ENCODE measurements at places on chromosomes 5 and 9. TPM values are rescaled to one million over a fixed set of nuclear protein-coding genes. Genes with fewer than 3 reads are reported as not detected.

DNA sequence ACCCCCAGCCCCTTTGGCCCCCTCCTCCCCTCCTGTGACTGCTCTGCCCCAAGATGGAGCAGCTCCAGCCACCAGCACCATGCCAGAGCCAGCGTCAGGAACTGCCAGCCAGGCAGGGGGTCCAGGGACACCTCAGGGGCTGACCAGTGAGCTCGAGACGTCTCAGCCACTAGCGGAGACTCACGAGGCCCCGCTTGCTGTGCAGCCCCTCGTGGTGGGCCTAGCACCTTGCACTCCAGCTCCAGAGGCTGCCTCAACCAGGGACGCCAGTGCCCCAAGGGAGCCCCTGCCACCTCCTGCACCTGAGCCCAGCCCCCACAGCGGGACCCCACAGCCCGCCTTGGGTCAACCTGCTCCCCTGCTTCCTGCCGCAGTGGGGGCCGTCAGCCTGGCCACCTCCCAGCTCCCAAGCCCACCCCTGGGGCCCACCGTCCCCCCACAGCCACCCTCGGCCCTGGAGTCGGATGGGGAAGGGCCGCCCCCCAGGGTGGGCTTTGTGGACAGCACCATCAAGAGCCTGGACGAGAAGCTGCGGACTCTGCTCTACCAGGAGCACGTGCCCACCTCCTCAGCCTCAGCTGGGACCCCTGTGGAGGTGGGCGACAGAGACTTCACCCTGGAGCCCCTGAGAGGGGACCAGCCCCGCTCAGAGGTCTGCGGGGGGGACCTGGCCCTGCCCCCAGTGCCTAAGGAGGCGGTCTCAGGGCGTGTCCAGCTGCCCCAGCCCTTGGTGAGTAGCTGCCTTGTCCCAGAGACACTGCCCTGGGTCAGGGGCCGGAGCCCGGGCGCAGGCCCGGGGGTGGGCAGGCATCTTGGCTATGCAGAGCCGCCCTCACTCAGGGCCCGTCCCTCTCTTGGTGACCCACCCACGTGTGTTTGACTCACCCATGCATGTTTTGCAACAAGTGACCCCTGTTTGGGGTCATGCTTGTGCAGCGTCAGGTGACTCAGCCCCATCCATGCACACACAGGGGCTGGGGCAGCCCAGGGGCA lies 105.2 kb downstream of the WNK2 start:
- no peak for DNase-seq

GRCh38 chr9:126366366-126367011 lies 39.9 kb downstream of the MVB12B start:
- DNase-seq = no peak

SCGB3A1 gene
- not detected for total RNA-seq

DNA sequence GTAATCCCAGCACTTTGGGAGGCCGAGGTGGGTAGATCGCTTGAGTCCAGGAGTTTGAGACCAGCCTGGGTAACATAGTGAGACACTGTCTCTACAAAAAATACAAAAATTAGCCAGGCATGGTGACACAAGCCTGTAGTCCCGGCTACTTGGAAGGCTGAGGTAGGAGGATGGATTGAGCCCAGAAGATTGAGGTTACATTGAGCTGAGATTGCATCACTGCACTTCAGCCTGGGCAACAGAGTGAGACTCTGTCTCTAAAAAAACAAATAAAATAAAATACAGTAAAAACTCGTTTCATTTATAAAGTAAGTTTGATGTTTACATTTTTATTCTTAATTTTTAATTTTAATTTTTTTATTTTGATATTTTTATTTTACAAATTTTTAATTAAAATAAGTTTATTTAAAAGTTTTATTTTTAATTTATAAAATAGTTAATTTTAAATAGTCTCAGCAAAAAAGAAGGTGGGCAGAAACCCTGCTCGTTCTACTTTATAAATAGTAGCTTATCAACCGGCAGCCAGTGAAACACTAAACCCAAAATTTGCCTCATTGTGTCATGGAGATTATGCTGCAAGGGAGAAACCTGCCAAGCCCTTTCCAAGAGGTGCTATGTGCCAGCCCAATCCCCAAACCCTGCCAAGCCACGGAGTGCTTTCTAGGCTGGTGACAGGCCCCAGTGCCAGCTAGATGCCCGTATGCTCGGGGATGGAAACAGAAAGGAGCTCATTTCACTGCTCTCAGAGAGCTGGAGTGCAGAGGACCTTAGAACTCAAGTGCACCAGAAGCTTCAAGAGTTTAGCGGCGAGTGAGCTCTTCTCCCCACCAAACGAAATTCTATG lies 38.9 kb downstream of the SERINC5 start:
- DNase-seq = no peak

ZDHHC11B gene
- 2.7 TPM for total RNA-seq

DNA sequence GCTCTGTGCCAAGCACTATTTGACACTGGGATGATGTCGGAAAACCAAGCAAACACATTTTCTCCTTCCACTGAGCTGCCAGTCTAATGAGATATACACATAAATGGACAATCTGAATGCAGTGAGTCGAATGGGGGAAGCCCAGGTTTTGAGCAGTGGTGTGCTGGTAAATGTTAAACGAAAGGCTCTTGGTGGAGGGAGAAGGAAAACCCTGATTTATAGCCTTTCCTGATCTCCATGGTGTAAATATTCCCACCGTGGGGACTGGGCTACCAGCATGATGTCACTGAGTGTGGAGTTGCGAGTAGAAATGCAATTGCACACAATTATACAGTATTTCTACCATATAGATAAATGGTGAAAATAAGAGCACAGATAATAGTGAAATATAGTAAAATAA lies 5.0 kb upstream of the GSN start:
- no peak for DNase-seq

S1PR3 gene
- total RNA-seq = 39.3 TPM

Measured in vagina (tissue), 2 donors.